MM.1S (cell line): ENCODE measurements at places on chromosomes 4 and X.
A peak's percentile ranks its signal among the peaks of the same experiment; 100 is the strongest.

- no peak for DNase-seq
- no peak overlapping the region for H3K27ac ChIP-seq
- H3K4me3 ChIP-seq: no peak overlapping the region
Observed at GRCh38 chrX:129813662-129814368, 29.9 kb downstream of the ZDHHC9 start.

DNA sequence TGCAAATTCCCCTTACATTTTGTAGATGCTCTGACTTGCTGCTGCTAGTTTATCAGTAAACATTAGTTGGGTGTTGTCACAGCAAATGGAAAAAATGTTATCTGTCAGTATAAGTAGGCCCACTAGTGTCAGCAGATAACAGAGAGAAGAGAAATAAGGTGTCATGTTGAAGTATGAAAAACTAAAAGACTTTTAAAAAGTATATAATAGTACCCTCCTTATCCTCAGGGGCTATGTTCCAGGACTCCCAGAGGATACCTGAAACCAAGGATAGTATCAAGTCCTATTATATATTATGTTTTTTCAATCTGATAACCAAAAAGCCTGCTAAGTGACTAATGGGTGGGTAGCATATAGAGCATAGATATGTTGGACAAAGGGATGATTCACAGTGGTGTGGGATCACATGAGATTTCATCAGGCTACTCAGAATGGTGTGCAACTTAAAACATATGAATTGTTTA is 11.6 kb upstream of the BMP2K start:
- H3K27me3 ChIP-seq: no peaks in the 10 kb centered on the region; the same call in 1 of the 2 replicates
- H3K36me3 ChIP-seq: no peaks in the 10 kb centered on the region
- DNase-seq: no peak
- no peak overlapping the region for H3K4me3 ChIP-seq
- H3K4me1 ChIP-seq: peaks cover 33% of the 10 kb centered on the region

DNA sequence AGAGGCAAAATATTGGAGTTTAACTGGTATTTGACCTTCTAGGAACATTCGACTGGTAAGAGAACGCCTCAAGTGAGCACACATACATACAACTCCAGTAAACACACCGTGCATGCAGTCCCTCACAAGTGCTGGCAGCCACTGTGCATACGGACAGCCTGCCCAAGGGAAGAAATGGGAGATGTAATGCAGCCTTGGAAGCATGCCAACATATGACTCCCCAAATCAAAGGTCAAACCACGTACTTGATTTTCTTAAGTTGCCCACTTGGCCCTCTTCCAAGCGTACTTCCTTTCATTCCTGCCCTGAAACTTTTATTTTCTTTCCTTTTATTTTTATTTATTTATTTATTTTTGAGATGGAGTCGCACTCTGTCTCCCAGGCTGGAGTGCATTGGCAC is 206.6 kb downstream of the SPRY1 start:
- H3K4me1 ChIP-seq: peaks cover 15% of the 10 kb centered on the region; the same call in 1 of the 2 replicates
- H3K4me3 ChIP-seq: no peak overlapping the region
- no peaks in the 10 kb centered on the region for H3K27me3 ChIP-seq
- no peak for DNase-seq
- no peaks in the 10 kb centered on the region for H3K36me3 ChIP-seq
- H3K27ac ChIP-seq: no peak overlapping the region

DNA sequence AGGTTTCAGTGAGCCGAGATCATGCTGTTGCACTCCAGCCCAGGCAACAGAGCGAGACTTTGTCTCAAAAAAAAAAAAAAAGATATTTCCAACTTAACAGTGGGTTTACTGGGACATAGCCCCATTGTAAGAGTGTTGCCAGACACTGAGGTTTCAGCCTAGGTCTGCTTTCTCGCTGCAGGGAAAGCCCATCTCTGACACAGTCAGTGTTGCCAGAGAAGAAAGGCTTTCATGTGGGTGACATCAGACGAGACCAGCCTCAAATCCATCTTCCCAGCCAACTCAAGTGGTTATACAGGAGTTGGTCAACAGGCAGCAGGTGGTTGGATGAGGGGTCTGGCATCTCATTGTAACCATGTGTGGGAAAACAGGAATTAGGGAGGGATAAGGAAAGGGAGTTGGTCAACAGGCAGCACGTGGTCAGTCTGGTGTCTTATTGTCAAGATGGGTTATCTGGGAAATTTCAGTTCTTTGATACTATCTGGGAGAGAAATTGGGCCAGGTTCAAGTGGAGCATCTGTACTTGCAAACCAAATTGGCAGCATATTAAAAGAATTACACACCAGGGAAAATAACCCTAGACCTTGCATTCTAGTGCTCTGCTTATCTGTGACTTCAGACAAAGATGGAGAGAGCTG is 41.1 kb downstream of the NELFA start:
- H3K27ac ChIP-seq: no peak overlapping the region
- H3K4me1 ChIP-seq: no peaks in the 10 kb centered on the region
- no peaks in the 10 kb centered on the region for H3K27me3 ChIP-seq
- peaks cover 9% of the 10 kb centered on the region; the same call in 1 of the 2 replicates for H3K36me3 ChIP-seq
- no peak for DNase-seq

- DNase-seq: no peak
- no peak overlapping the region for H3K4me3 ChIP-seq
- no peaks in the 10 kb centered on the region for H3K4me1 ChIP-seq
- no peaks in the 10 kb centered on the region for H3K27me3 ChIP-seq
Observed at GRCh38 chrX:21741364-21741763, 16.6 kb downstream of the SMPX start.

GRCh38 chr4:72797486-72797885 is 228.5 kb upstream of the ADAMTS3 start:
- H3K27ac ChIP-seq: no peak overlapping the region
- no peaks in the 10 kb centered on the region for H3K27me3 ChIP-seq
- DNase-seq: no peak
- no peak overlapping the region for H3K4me3 ChIP-seq
- H3K4me1 ChIP-seq: no peaks in the 10 kb centered on the region

DNA sequence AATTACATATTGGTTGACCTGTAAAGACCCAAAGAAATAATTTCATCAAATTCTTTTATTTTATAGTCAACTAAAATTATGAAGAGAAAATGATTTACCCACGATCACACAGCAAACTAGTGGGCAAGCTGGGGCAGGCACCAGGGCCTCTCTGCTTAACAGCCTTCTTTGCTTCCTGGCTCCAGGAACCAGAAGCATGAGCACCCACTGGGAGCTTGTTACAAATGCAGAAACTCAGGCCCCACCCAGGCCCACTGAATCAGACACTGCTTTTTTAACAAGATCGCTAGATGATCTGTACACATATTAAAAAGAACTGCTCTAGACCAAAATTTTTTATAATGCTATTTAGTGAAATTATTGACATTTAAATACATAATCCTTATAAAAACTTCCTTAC is 95.0 kb downstream of the GEMIN8 start:
- DNase-seq: no peak
- H3K36me3 ChIP-seq: no peaks in the 10 kb centered on the region
- no peaks in the 10 kb centered on the region for H3K4me1 ChIP-seq
- no peaks in the 10 kb centered on the region for H3K27me3 ChIP-seq

DNA sequence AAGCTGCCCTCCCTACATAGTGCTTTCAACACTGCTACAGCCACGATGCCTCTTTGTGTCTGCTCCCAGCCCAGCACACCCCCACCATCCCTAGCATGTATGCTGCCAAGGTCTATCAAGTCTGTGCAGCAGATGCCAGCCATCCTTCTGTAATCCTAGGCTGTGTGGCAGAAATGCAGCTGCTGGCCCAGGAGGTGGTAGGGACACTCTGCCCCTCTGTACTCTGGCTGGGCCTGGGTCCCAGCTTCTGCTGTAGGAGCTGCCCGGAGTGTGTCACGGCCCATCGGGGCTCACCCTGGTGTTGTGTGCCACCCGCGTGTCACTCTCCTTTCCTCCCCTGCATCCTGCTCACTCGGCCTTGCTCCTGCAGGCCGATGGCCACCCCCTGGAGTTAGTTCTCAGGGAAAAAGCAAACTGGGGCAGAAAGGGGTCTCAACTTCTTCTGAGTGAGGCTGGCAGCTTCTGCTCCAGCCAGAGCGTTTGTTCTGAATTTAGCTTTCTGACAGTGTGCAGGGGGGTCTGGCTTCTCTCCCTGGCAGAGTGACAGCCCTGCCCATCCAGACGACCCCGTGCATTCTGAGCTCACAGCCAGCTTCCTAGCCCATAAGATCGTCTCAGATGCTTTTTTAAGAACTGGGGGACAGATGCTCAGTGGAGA is 22.7 kb downstream of the PSAPL1 start:
- H3K36me3 ChIP-seq: no peaks in the 10 kb centered on the region
- DNase-seq: no peak

DNA sequence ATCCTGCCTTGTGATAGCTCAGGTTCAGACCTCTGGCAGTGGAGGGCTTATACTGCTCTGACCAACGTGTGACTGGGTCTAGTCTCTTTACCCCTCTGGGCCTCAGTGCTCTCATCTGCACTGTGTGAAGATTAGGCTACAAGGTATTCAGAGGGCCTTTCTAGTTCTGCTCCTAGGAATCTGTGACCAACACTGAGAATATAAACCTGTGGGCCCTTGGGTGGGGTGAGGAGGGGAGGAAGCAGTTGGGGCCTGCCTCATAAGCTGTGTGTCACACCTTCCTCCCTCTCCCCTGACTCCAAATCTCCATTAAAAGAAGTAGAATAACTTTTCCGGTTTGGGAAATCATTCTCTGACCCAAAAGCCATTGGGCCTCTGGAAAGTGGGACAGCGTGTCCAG is 66.3 kb upstream of the MSN start:
- no peak overlapping the region for H3K27ac ChIP-seq
- H3K4me1 ChIP-seq: peaks cover 20% of the 10 kb centered on the region
- DNase-seq: no peak
- H3K36me3 ChIP-seq: no peaks in the 10 kb centered on the region

- no peak overlapping the region for H3K27ac ChIP-seq
- no peak overlapping the region for H3K4me3 ChIP-seq
- H3K27me3 ChIP-seq: no peaks in the 10 kb centered on the region
- H3K4me1 ChIP-seq: no peaks in the 10 kb centered on the region
- H3K36me3 ChIP-seq: no peaks in the 10 kb centered on the region
Observed at GRCh38 chr4:163913571-163913970, 419.1 kb downstream of the TMA16 start.

DNA sequence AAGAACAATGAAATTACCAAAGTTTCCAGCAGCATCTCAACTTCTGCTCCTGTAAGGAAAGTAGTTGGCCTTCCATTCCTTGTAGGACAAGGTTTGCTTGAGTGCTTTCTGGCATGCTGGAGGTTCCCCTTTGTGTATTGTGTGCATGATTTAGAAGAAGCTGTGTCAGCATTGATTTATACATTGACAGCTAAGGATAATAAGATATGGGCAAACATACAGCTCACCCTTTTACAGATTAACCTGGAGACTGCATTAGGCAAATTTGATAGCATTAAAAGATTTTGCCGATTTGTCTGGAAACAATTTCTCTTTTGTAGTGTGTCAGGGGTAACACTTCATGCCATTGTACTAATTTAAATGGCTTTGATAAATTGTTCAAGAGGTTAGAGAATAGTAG is 221.8 kb upstream of the PACRGL start:
- DNase-seq: no peak
- no peak overlapping the region for H3K4me3 ChIP-seq
- no peak overlapping the region for H3K27ac ChIP-seq
- H3K36me3 ChIP-seq: no peaks in the 10 kb centered on the region

DNA sequence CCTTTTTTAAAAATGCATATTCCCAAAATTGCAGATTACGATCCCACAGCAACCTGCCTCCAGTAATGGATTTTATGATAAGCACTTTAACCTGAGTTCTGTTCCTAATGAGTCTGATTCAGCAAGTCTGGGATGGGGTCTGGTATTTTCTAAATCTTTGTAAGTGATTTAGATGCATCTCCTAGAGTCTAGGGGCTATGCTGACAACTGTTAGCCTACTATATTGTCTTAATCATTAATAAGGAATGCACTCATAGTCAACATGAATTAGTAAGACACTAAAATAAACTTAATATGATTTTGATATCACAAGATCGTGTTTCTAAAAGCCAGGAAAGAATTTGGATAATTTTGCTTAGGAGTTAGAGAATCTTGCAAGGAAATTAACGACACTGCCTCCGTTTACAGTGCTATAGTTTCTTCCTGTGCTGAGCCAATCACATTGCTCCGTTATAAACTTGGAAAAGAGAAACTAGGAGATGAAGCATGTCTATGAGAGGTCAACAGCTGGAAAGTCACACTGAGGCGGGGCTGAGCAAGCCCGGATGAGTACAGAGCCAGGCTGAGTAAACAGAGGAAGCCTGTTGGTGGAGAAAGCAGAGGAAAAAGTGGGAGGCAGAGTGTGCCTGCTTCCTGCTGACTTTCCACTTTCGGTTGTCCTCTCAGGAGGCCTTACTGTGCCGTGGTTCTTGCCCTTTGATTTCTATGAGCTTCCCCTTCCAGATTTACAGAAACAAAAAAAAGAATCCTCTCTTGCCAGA is 5.4 kb downstream of the SCARB2 start:
- H3K36me3 ChIP-seq: no peaks in the 10 kb centered on the region
- peaks cover 62% of the 10 kb centered on the region for H3K4me1 ChIP-seq
- H3K27ac ChIP-seq: peak overlapping the region; percentile 42; the same call in 1 of the 2 replicates

GRCh38 chrX:101787934-101788333 is 128.3 kb upstream of the ARMCX2 start:
- no peaks in the 10 kb centered on the region for H3K4me1 ChIP-seq
- no peak for DNase-seq
- no peak overlapping the region for H3K4me3 ChIP-seq
- H3K36me3 ChIP-seq: no peaks in the 10 kb centered on the region

- peak overlapping the region; percentile 71; the same call in 1 of the 2 replicates for H3K27ac ChIP-seq
- H3K27me3 ChIP-seq: no peaks in the 10 kb centered on the region
- no peak overlapping the region for H3K4me3 ChIP-seq
- peaks cover 24% of the 10 kb centered on the region for H3K4me1 ChIP-seq
- DNase-seq: peak; percentile 12
- no peaks in the 10 kb centered on the region for H3K36me3 ChIP-seq
Observed at GRCh38 chrX:24877288-24877664, 138.5 kb downstream of the ARX start.

- no peak overlapping the region for H3K27ac ChIP-seq
- no peak overlapping the region for H3K4me3 ChIP-seq
- no peaks in the 10 kb centered on the region for H3K4me1 ChIP-seq
- no peak for DNase-seq
- H3K36me3 ChIP-seq: no peaks in the 10 kb centered on the region
- H3K27me3 ChIP-seq: no peaks in the 10 kb centered on the region
Observed at GRCh38 chr4:14701896-14702295, 300.4 kb upstream of the CPEB2 start.

DNA sequence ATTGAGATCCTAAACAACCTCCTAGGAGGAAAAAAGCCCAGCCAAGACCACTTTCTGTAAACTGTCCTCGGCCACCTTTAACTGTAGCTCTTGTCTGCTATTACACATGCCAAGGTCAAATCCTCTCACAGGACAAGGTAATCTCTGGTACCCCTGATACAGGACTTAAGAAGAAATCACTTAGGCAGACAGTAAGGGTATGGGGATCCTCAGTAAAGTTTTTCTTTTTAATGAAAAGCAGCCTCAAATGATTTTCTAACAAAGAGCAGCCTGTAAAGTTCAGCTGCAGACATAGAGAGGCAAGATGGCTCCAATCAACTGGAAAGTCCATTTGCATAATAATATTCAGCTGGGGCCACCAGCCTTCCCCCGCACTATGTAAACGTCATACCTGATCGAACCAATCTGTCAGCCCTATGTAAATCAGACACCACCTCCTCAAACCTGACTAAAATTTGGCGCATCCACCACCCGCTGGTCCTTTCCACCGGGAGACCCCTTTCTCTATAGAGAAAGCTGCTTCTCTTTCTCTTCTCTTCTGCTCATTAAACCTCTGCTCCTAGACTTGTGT is 14.6 kb upstream of the MPP1 start:
- H3K27ac ChIP-seq: no peak overlapping the region
- H3K4me1 ChIP-seq: no peaks in the 10 kb centered on the region
- no peaks in the 10 kb centered on the region for H3K36me3 ChIP-seq
- H3K27me3 ChIP-seq: no peaks in the 10 kb centered on the region
- no peak for DNase-seq
